Ureter (tissue), 1 donor: ENCODE measurements at places on chromosomes 5 and 9.

DNA sequence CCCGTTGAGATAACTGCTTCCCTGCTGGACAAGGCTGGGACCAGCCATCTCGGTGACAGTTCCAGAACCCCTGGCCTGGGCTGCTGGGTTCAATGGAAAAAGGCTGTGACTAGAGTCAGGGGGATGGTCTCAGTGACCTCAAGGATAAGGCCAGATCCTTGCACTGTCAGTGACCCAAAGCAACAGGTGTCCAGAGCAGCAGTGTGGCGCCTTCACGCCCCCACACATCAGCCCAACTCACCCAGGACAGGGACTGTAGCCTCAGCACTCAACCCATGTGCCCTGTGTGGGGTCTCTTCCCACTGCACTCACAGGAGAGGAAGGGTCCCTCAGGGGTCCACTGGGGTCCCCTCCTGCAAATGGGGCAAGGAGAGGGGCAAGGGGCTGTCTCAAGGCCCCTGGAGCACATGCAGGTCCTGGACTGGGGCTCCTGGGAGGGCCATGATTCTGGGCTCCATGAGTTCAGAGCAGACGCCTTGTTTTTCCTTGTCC is 698 bp upstream of the LCN2 start:
- DNase-seq = no peak

DNA sequence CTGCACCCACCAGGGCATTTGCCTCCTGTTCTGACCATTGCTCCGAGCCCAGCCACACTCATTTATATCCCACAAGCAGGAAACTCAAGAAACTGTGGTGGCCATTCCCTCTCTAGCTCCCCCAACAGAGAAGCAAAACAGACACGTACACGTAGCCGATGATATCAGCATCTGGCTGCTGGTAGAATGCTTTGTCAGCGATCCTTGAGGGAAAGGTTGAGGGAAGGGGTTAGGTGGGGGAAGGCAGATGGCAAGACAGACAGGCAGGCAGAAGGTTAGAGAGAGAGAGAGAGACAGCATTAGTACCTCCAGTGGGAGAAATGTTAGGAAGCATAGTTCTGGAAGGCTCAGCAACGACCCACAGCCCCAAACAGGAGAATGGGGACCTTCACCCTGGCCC is 7.8 kb downstream of the HIGD2A start:
- no peak for DNase-seq

DNA sequence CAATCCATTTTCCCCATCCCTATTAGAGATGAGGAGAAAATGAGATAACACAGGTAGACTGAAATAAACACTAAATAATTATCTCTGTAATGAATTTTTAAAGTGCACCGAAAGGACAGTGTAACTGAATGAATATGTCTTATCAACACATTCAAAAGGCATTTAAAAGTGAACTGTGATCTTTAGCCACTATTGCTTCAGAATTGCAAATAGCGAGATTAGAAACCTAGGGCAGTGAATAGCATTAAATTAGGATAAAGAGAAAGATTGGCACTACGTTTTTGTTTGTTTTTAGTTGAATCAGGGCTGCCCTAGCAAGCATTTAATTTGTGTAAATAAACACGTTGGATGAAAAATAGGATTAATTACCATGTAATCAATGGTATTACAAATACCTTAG is 537.5 kb downstream of the ELAVL2 start:
- DNase-seq = no peak

GRCh38 chr5:36521838-36522745 is 84.3 kb upstream of the SLC1A3 start:
- DNase-seq = no peak

GRCh38 chr9:111916234-111916645 is 19.6 kb downstream of the UGCG start:
- no peak for DNase-seq

- no peak for DNase-seq
Observed at GRCh38 chr5:158947846-158948245, 151.9 kb downstream of the EBF1 start.

GRCh38 chr5:167582283-167582682 is 709.2 kb upstream of the WWC1 start:
- DNase-seq = no peak

DNA sequence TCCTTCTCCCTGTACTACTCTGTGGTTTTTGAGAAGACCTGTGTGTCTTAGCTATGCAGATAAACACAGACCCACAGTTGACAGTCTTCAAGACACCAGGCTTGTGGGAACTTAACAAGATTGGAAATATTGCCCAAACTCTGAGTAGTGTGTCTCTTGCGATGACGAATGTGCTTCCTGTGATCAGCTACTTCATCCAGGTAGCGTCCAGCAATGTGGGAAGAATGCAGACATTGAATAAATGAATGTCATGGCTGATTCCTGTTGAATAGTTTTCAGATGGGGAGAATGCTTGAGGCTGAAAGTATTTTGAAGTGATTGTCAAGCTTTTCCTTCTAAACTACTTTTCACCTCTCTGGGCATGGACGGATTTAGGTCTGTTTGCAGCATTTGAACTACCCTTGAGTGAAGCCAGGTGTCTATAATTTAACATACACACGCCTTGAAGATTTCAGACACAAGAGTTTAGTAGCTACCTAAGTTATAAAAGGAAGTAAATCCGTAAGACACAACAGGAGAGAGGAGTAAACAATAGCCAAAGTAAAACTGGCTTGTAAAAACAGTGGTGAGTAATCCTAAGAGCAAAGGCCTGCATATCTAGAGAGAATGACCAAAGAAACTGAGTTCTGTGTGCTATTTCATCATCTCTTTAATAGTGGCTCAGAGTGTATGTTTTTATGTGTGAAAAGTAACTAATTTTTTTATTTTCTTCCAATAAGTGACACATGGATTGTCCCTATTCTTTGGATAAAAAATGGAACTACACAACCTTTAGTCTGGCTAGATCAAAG is 30.0 kb upstream of the ARL14EPL start:
- no peak for DNase-seq

GRCh38 chr5:84862132-84862531 is 477.5 kb upstream of the EDIL3 start:
- DNase-seq = no peak

DNA sequence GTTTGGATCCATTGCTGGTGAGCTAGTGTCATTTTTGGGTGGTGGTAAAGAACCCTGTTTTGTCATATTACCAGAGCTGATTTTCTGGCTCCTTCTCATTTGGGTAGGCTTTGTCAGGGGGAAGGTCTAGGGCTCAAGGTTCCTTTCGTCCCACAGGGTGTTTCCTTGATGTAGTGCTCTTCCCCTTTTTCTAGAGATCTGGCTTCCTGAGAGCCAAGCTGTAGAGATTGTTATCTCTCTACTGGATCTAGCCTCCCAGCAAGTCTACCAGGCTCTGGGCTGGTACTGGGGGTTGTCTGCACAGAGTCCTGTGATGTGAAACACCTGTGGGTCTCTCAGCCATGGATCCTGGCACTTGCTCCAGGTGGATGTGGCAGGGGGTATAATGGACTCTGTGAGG is 145.9 kb downstream of the HINT1 start:
- DNase-seq = no peak

- no peak for DNase-seq
Observed at GRCh38 chr9:32526707-32527048, 682 bp upstream of the RIGI start.

GRCh38 chr9:104206766-104207165 is 112.7 kb downstream of the SMC2 start:
- DNase-seq = no peak

GRCh38 chr5:107739661-107740060 is 68.9 kb upstream of the EFNA5 start:
- no peak for DNase-seq

GRCh38 chr9:35956651-35957050 is 1.3 kb downstream of the OR2S2 start:
- DNase-seq = no peak

DNA sequence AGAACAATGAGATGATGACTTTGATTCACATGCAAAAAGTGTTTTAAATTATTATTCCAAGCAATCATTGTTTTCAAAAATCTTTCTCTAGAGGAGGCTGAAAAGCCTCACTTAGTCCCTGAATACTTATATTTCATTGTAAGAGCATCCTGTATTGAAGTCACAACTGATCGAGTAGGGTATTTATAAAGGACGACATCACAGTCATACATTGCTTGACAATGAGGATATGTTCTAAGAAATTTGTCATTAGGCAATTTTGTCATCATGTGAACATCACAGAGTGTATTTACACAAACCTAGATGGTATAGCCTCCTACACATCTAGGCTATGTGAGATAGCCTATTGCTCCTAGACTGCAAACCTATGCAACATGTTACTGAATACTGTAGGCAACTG is 510.4 kb upstream of the RGMB start:
- DNase-seq = no peak

- no peak for DNase-seq
Observed at GRCh38 chr9:114691046-114691955, 9.3 kb upstream of the TEX48 start.

DNA sequence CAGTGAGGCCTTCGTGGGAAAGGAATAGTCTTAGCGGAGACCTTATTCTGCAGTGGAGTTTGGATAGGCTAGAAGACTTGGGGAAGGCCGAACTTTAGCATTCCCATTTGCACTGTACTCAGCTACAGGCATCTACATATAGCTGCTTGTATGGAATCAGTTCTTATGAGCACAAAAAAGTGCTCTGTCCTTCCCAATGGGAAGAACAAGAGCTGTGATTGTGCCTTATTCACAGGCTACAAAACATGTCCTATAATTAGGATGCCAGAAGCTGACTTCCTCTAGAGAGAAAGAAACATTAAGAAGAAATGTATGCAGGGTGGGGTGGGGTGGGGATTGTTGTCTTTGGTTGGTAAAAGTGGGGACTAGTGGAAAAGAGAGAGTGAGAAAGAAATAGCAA is 154.7 kb downstream of the ATP10B start:
- no peak for DNase-seq

DNA sequence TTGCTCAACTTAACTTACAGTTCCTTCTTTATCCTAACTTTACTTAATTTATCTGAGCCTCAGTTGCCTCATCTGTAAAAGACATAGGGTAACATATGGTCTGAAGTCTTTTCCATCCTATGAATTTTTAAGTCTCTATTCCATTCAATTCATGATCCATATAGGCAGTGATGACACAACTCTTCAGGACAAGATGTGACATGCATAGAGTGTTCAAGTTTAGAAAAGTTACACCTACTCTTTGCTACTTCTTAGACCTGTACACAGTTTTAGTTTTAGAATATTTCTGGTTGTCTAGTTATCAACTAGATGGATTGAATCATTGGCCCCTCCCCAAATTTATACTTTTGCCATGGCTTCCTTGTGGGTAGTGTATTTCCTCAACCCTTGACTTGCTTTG is 50.7 kb upstream of the ELL2 start:
- no peak for DNase-seq

- DNase-seq = peak; percentile 43
Observed at GRCh38 chr5:88836195-88836838, 46.7 kb downstream of the MEF2C start.

DNA sequence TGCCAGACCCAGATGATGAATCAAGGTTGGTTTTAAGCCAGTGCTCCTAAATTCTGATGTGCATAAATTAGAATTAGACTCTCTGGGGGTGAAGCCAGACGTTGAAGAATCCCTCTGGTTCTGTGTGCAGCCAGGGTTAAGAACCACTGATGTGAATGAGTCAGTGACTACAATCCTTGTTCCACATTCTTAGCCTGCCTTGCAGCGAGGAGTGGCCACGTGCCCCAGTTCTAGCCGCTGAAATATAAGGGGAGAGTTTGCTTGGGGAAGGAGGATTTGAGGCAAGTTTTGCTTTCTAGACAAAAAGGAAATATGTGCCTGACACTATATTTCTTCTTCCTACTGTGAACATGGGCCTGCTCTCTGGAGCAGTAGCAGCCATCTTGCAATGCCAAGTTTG is 34.2 kb upstream of the MSH3 start:
- DNase-seq = no peak

DNA sequence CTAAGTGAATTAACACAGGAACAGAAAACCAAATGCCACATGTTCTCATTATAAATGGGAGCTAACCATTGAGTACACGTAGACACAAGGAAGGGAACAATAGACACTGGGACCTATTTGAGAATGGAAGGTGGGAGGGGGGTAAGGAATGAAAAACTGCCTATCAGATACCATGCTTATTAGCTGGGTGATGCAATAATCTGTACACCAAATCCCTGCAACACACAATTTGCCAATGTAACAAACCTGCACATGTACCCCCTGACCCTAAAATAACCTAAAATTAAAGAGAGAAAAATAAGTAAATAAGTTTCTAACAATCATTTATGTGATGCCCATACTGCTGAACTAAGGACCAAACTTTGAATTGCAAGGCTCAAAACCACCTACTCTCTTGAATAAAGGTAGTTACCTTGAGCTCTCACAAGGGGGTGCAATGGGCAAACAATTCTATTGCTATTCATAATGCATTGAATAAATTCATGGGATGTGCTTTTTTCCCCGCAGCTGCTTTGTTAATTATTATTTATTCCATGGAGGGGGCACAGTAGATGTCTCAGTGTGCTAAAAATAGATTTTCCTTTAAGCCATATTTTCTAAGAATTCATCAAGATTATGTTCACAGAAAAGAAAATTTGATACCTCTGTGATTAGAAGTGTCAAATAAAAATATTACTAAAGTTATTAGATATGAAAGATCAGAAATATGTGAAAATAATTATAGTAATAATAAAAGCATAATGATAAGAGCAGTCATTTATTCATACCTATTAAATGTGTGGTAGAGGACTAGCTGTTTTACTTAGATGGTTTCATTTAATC is 76.2 kb upstream of the PTPN3 start:
- peak; percentile 58 for DNase-seq

- DNase-seq = no peak
Observed at GRCh38 chr5:168106008-168106761, 185.3 kb upstream of the WWC1 start.

DNA sequence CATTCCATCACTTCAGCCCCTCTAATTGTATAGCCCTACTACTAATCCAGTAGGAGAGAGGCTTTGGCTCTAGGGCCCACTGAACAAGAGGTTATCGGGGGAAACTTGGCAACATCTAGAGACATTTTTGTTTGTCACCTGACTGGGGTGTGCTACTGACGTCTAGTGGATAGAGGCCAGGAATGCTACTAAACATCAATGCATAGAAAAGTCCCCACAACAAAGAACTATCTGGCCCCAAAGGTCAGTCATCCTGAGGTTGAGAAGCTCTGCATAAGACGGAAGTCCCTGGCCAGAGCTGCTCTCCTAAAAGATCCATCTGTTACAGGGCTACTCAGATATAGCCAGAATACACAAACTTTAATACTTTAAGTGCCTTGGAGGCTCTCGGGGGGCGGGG is 570.6 kb upstream of the KLF4 start:
- DNase-seq = no peak

- no peak for DNase-seq
Observed at GRCh38 chr5:74497706-74498105, 142.8 kb downstream of the ENC1 start.

DNA sequence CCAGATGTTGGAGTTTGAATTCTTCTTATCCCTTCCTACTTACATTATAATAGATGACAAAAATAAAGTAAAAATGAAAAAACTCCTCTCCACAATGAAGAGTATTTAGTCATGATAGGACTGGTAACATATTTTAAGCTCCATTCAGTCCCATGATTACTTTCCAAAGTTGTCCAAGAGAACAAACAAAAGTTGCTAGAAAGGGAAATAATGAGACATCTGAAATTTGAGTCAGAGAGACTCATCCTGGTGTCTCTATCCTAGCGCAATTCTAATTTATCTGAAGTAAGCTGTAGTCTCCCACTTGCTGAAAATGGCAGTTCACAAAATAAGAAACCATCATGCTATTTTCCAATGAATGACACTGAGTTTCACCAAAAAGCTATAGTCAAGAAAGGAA is 152.2 kb downstream of the BNC2 start:
- no peak for DNase-seq
